SJCRH30 (cell line): ENCODE measurements at places on chromosomes 2 and 18.

- no peak for DNase-seq
These were observed 21.6 kb upstream of the RPRD1A start for GRCh38 chr18:36089001-36089400.

- DNase-seq = no peak
These were observed 21.3 kb upstream of the MAPRE2 start for GRCh38 chr18:35019933-35020332.

DNA sequence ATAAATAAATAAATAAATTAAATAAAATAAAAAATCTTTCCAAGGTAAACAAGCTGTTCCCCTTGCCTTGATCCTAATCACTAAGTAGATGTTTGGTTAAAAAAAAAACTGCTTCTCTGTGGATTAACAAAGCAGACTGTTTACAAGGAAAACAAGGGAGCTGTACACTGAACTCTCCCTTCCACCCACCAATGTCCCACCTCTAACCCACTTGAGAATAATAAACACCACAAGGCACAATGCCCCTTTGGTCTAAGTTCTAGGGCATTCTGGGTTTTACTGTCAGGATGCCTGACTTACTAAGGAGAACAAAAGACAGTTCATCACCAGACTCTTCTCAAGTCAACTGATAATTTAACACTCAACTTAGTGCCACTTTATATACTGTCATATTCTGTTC lies 83.5 kb downstream of the NCKAP1 start:
- no peak for DNase-seq

DNA sequence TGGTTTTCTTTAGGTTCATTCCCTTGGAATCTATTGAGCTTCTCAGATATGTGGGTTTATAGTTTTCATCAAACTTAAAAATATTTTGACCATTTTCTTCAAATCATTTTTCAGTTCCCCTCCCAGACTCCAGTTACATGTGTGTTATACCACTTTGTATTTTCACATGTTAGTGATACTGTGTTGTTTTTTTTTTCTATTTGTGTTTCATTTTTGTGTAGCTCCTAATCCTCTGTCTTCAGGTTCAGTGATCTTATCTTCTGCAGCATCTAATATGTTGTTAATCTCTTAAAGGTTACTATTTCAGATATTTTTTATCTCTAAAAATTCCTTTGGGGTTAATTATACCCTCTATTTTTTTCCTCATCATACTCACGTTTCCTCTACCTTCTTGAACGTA lies 51.2 kb downstream of the STRADB start:
- no peak for DNase-seq

- no peak for DNase-seq
These were observed 111.4 kb upstream of the GATA6 start for GRCh38 chr18:22057908-22058527.

DNA sequence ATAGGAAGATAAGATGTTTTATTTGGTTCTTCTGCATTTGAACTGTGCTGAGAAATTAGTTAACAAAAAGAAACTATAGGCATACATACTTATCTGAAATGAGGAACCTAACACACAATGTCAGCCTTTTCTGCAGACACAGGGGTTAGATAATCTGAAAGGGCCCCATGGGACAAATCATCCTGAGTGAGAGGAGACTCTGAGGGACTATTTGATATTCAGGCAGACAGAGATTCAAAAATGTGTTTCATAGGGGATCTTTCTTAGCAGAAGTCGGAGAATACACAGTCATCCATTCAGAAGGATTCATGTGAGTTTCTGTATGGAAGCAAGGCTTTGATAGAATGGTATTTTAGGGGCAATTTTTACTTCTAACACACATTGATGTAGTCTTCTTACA lies 79.1 kb downstream of the NCKAP5 start:
- no peak for DNase-seq

DNA sequence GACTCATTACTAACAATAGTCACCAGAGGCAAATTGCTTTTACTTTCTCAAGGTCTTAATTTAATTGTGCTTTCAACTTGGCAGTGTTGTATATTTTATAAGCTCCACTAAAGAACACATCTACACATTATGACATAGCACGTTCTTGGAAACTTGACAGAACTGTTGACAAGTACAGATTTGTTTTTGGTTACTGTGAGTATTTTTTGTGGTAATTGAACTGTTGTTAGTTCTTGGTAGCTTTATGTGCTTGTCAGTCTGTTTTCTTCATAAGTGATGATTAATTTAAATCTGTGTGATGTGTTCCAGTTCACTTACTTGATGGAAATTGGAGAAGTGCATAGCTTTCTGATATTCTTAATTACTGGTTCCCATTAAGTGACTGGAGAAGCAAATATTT lies 63.9 kb downstream of the COMMD1 start:
- no peak for DNase-seq

DNA sequence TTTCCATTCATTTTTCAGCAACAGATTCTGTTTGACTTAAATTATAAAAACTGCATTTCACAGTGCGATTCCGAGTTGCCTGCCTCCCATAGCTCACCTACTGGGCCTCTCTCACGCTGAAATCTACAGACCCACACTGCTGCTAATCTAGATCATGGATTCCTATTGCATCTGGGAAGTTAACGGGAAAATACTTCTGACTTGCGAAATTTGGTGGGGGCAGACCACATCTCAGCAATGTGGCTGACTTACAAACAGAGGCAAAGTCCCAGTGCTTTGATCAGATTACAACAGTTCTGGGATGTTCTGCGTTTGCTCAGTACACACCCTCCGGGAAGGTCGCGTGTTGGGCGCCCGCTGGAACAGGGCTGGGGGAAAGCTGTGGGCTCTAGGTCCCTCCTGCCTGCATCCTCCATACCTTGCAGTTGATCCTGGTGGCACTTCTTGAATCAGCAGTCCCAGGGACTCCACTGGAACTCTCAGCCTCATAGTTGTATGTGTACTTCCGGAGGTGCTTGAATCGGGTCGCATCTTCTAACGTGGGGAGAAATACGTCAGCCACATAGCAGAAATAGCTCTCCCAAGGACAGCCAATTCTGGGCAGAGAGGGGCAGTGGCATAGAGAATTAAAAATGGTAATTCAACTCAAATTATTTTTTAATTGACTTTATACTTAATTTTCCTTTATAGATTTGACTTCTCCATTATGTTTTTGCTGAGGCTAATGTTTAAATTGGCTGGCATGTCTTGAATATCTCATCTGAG lies 1.7 kb downstream of the APOB start:
- DNase-seq = no peak

DNA sequence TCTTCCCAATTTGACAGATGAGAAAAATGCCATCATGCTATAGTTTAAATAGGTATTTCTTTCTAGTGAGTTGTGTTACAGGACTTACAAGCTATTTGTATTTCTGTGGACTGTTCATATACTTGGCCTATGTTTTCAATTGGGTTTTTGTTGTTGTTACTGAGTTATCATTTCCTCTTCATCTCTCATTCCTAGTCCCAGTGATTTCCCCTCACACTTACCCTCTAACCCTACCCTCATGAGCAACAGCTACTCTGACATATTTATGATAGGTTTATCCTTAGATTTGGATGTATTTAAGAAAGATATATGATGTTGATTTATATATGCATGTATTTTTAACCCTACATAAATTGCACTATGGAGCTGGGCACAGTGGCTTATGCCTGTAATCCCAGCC lies 10.9 kb upstream of the PSD4 start:
- no peak for DNase-seq

DNA sequence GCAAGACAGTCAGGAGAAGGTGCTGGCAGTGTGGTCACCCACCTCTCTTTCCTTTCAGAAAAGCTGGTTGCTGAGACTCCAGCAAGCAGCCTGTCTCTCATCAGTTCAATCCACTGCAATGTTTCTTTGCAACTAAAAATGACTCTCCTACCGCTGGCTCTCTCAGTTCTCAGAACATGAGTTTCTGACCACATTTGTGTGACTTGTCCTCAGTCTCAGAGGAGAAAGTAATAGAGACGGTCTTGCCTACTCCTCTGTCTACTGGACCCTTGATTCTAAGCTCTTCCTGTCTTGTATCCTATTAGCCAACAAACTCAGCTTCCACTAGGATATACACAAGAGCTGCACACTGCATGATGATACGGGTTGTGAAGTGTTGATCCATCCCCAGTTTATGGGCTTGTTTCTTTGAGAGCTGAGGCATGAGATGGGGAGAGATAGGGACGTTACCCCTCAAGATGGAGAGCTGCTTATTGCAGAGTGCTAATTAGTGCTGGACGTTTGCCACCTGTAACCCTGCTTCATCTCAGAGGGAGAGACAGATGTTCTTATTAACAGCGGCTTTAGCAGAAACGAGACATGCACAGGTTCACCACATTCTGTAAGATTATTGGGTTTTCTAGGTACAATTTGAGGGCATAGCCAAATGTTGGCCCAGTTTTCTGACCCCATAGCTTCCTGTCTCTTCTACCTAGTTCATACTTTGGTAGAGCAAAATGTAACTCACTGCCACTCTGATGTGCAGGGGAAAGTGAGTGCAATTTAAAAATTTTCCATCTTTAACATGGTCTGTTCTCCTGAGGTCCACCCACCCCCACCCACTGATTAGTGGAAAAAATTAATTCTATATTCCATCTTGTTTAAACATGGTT lies 32.4 kb upstream of the YWHAQ start:
- DNase-seq = no peak

GRCh38 chr2:222248818-222249217 lies 50.0 kb downstream of the PAX3 start:
- no peak for DNase-seq

- no peak for DNase-seq
These were observed 214.8 kb upstream of the RAB6C start for GRCh38 chr2:129764376-129765325.

DNA sequence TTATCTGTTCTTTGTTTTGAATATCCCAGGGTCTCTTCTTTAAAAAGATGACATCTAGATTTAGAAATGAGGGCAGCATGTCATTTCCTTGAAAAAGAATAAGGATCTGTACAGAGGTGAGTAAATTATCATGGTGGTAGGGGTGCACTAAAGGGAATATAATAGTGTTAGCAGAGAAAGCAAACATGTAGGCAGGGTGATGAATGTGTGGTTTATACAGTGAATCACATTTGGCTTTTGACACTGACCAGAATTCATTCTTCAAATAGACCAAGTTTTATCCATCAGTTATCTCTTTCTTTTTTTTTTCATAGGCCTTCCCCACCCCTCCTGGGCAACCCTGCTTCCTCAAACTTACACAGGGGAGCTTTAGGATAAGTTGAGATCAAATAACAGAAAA lies 184.5 kb upstream of the LRP1B start:
- no peak for DNase-seq

DNA sequence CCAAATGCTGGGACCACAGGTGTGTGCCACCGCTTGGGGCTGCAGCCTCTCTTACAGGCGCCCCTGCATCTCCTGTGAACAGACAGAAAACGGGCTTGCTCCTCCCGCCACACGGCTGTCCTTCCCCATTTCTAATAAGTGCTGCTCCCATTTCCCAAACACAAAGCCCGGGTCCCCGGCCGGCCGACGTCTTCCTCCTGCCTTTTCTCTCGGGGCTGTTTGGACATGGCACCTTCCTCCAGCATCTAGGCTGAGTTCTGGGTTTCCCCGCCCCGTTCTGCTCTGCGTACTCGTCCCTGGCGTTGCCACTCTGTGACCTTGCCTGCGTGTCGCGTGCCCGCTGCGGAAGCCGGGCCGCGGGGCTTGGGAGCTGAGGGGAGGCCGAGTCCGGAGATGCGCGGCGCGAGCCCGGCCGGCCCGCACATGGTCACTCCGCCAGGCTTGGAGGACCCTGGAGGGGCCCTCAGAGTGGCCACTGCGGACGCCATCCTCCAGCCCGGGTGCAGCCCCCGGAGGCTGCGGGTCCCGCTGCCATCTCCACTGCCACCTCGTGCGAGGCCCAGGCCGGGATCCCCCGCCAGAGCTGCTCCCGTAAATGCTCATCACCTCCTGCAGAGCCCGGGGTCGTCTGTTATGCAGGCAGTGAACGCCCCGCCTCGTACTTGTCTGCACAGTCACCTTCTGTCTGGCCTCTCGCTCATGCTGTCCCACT lies 26.3 kb downstream of the PRELID3A start:
- no peak for DNase-seq

DNA sequence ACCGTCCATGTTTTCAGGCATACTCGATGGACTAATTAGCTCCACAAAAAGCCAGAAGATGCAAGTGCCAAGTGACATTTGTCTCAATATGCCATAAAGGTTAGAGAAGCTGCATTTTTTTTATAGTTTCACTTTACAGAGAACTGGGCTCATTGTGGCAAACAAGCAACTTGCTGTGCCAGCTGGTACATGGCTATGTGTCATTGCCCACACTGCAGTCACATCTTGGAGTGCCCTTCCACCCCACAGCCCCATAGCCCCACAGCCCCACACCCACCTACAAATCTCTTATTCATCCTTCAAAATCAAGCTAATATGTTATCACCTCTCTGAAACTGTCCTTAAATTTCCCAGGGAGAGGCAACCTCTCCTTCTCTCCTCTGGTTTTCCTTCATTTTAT lies 451.9 kb downstream of the ARHGAP15 start:
- DNase-seq = no peak

GRCh38 chr2:73008766-73009135 lies 62.8 kb downstream of the SFXN5 start:
- DNase-seq = no peak

DNA sequence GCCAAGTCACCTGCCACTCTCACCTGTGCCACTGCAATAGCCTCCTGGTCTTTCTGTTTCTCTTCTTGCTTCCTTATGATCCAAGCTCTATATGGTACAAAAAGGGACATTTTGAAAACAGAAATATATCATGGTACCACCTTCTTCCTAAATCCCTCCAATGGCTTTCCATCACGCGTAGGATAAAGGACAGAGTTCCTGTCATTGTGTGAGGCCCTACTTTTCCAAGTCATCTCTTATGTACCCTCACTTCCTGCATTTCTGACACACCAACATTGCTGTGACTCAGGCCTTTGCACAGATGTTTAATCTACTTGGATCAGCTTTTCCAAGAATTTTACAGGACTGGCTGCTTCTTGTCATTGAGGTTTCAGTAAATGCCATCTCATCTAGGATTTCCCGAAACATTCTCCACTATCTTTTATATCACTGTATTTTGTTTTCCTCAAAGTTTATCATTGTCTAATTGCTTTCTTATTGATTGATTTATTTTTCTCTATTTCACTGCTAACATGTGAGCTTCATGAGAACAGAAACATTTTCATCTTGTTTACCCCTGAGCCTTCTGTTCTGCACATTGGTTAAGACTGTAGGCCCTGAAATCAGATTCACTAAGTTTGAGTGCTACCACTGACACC lies 426.1 kb upstream of the FANCL start:
- no peak for DNase-seq

GRCh38 chr2:68857202-68857845 lies 13.9 kb downstream of the BMP10 start:
- DNase-seq = no peak

- DNase-seq = peak; percentile 17
These were observed 47.4 kb upstream of the NXPH2 start for GRCh38 chr2:138827426-138828054.
